NCI-H1417 treated with DMSO at 0.1 percent for 48 hours (cell line): ENCODE measurements at places on chromosomes 6 and 20.

GRCh38 chr6:137999815-138000214 is 107.4 kb downstream of the PERP start:
- no peak for DNase-seq

DNA sequence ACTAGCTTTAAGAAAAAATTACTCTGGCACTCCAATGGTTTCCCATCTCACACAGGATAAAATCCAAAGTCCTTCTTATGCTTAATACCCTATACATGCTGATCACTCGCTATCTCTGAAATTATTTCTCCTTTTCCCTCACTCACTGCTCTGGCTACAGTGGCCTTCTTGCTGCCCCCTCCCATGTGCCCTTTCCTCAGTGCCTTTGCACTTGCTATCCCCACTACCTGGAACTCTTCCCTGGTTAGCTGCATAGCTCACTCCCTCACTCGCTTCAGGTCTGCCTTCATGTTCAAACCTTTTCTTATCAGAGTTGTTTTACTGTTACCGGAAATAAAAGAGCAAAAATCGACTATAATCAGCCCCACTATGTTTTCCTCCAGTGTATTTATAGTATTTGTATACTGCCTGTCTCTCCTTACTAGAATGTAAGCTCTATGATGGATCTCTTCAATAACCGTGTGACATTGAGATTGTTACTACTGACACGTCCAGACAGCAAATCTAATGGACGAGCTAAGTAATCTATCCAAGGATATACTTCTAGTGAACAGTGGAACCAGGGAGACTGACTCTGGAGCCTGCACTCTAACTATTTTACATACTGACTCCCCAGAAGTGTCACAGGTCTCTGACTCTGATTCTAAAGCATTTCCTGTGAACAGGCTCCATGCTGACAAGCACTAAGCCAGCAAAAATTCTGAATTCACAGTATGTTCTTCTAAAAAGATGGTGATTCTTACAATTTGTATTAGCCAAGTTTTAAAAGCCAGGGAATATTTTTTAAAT is 25.1 kb downstream of the FKBP5 start:
- no peak for DNase-seq

DNA sequence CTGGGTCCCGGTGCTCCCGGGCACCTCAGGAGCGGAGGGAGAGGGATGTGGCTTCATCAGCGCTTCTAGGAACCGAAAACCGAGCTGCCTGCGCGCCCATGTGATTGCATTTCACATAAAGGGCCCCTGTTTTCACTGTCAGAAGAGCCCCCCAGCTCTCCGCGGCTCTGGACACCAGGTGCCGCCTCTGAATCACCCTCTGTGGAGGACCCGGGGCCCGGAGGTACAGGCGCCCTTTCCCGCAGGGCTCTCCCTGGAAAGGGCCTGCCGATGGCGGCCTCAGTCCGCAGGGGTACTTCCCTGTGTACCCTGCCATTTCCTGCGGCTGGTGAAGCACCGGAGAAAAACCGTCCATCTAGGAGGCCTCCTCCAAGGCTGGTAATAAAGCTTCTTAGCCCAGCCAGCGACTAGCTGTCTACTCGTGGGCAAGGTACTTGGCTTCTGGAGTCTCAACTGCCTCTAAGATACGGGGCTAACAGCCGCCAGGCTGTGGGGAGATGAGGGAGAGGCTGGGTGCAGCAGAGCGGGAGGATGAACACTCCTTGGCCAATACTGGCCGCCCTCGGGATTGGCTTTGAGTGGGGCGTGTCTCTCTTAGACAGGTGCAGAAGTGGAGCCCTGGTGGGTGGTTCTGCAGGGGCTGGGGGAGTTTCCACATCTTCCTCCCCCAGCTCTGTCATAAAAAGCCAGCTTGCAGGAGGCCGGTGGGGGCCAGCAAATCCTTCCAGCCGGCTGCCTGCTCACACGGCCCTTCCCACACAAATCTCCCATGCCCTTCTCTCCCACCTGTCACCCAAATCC is 1.6 kb downstream of the PPP1R16B start:
- DNase-seq, result no peak

DNA sequence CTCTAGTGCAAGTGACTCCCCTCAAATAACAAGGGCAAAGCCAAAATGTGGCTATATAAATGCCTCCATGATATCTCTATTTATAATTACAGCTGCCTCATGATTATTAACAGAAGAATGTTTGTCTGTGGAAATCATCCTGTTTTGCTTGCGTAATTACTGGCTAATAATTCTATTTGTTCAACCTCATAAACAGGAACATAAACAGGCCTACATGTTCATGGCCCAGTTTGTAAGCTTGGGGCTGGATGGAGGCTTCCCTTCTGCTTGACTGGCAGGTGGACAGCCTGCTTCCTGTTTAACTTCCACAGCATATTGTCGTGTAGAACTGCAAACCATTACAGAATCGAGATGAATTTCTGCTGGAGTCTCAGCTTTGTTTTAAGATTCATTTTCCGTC is 766.0 kb upstream of the MAP3K7 start:
- DNase-seq, result no peak

DNA sequence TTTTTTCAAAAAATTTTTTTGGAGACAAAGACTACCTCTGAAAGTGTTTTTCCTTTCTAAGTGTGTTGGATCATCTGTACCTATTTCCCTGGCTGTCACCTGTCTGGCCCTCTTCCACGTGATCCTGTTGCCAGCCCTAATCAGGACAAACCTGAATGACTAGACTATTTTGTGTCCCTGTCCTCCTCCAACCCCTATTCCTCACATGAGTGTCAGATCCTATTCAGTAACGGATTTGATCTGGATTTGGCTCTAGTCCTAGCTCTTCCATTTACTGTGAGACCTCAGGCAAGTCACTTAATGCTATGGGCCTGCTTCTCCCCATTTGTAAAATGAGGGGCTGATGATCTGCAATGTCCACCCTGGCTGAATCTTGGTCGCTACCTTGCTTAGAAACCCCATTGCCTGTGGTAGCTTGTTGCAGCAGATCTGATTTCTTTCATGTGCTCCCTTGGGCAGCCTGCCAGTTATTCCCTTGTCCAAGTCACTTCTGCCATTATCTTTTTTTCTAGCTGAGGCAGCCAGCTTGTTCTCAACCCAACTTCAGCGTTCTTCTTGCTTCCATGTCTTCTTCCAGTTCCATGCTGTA is 4.8 kb downstream of the PHF20 start:
- no peak for DNase-seq

GRCh38 chr6:93799226-93799625 is 379.9 kb upstream of the EPHA7 start:
- DNase-seq, result no peak

DNA sequence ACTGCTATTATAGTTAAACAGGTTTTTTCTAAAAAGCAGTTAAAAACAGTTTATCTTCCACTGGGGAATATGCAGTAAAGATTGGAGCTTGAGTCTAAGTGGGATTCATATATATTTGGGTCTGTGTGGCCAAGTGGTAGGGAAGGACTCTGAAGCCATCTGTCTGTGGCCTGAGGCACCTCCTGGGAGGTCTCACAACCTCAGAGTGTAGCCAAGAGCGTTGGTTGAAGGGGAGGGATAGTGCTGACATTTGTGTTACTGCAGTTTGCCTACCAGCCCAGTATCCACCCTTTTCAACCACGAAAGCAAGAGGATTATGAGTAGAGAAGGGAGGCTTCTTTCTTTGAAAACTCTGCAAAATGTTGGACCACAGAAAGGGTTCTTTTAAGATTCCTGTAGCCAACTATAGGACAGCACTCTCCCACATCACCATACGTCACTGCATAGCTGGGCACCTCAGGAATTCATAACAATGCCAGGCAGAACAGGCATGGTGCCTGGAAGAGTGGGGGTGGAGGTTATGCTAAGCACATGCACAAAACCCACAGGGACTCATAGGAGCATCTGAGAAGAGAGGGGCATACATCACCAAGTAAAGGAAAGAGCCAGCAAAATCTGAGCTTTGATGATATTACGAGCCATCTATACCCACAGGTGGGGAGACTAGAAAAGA is 90.5 kb upstream of the HEY2 start:
- no peak for DNase-seq

DNA sequence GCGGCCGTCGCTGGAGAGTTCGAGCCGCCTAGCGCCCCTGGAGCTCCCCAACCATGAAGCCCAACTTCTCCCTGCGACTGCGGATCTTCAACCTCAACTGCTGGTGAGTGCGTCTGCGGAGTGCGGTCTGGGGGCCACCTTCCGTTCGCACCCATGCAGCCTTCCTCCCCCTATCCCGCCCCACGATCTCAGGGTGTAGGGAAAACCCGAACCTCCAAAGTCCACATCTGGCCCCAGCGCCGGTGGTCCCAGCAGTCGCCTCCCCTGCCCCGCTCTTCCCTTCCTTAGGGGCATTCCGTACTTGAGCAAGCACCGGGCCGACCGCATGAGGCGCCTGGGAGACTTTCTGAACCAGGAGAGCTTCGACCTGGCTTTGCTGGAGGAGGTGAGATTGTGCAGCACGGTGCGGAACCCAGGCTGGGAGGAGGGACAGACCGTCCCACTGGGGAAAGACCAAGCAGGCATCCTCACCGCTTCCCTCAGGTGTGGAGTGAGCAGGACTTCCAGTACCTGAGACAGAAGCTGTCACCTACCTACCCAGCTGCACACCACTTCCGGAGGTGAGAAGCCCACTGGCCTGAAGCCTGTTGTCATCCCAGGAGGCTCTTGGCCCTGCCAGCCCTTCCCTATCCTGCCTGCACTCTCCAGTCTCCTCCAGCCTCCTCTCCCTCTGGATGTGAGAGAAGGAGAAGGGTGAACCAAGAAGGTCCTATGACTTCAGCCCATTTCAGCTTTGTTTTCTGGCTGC is 719 bp downstream of the SMPD2 start:
- no peak for DNase-seq

DNA sequence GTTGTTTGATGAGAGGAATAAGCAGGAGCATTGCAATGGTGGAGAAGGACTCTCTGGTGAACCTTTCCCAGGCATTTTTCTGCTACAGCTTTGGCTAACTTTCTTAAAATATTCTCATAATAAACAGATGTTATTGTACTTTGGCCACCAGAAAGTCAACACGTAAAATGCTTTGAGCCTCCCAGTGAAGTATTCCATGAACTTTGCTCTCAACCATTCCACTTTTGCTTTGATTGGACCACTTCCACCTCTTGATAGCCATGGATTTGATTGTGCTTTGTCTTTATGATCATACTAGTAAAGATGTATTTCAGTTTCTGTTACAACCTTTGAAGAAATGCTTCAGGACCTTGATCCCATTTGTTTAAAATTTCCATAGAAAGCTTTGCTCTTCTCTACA is 241.1 kb downstream of the TENT5A start:
- DNase-seq, result no peak

DNA sequence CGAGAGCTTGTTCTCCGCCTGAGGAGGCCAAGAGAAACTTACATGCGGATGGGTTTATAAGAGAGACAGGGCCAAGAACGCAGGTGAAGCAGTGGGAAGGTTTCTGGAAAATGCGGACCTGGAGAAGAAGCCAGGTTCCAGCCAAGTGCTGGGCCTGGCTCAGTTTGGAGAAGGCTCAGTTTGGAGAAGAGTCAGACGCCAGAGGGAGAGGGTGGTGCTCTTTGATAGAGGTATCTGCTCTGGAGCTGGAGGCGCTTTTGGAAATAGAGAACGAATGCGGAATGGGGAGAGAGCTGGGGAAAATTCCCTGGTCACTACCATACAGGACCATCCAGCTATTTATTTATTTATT is 753 bp downstream of the RSPH9 start:
- DNase-seq, result no peak

DNA sequence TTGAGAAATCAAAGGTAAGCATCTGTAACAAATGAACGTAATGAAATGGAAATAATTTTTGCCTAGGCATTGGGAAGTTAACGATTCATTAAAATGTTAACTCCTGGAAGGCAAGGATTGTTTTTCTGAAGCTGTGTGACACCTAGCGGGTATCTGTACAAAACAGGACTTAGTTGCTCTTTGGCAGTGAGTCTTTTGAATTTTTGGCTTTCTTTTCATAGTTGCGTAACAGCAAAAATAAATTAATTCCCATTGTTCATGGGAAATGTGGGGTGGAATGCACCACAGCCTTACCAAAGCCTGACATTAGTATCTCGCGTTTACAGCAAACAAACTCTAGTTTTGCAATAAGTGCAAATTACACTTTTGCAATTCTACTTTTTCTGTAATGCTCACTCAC is 92.7 kb upstream of the DTNBP1 start:
- DNase-seq, result no peak

DNA sequence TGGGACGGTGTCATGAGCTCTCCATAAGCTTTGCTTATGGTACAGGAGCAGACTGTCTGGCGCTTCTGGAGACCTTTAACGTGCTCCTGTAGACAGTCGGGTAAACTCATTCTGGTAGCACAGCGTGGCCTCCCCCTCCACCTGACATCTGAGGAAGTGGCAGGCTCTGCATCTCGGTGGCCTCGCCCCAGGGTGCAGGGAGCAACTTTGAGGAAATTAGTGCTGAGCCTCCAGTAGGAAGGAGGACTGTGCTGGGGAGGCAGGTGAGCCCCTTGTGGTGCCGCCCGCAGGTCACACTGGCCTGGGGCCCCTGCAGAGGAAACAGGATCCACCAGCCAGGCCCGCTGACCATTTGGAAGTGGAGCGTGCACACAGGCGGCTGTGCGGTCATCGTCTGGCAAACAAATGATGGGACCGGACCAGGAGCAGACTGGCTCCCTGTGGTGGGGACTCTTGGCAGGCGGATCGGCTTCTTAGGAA is 57.9 kb downstream of the SYNJ2 start:
- DNase-seq, result no peak

- DNase-seq, result no peak
Measured at GRCh38 chr6:1695546-1696462, 86.1 kb downstream of the FOXC1 start.

GRCh38 chr6:157974967-157975366 is 6.7 kb upstream of the SYNJ2 start:
- DNase-seq, result no peak
